ENCODE measurements at places on chromosomes 5 and 9.

DNA sequence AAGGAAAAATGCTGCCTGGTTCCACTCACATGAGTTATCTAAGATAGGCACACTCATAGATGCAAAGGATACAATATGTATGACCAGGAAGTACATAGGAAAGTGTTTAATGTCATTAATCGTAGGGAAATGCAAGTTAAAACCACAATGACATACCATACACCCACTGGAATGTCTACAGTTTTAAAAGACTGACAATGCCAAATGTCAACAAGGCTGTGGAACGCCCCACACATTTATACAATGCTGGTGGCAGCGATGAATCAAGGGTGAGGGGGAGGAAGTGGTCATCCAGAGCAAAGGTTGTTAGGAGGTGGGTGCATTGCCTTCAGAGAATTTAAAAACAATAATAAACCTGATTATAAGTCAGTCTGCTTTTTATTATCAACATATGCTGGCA lies 437.8 kb downstream of the ARHGEF28 start:
- no peak for DNase-seq

GRCh38 chr5:89480406-89481007 lies 597.5 kb upstream of the MEF2C start:
- no peak for DNase-seq

DNA sequence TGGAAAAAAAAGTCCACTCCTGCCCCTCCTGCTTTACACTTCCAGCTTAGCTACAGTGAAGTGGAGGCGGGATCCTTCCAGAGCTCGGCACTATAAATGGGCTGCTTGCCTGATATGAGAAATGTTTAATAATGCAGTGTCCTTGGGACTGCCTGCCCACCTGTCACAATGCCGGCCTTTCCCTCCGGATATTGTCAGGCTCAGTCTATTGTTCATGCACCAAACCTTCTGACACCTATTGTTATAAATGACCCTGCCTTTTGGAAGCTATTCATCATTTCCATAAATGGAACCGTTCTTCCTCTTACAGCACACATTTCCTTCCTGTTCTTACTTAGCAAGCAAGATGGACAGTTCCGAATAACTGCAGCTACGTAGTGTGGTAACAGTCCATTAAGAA lies 146.3 kb downstream of the DMAC1 start:
- no peak for DNase-seq

DNA sequence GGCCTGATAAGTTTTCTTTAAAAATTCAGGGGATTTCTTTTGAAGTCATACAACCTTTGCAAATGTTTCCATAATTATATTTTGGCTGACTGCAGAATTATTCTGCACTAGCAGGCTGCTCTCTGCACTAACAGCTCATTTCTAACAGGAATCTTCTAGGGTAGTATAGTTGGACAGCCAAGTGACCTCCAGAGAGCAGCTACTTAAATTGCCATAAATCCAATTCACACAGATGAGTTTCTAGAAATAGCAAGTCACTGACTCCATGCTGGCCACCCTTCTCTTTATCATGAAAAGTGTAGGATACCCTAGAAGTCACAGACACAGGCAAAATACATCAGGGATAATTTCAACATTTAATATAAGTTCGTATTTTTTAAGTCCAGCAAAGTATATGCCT lies 110.9 kb upstream of the TARS1 start:
- no peak for DNase-seq

- no peak for DNase-seq
These were observed 285.7 kb downstream of the DNAH5 start for GRCh38 chr5:13658761-13659160.

DNA sequence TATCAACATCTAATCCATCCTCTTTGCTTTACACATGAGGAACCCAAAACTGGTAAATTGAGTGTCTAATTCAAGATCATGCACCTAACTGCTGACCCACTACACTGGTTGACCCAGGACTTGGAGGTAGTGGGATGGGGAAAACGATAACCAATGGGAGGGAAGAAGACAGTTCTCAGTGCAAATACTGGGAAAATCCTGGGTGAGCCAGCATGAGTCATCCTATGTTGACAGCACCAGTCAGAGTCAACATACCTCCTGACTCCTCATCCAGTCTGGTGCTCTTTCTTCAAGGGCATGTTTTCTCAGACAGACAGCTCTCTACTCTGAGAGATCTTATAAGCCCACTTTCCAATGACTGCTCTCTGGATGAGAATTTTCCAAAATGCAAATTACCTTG lies 232.8 kb upstream of the PTGER4 start:
- DNase-seq = no peak

GRCh38 chr9:32864971-32865370 lies 81.6 kb downstream of the TMEM215 start:
- no peak for DNase-seq

DNA sequence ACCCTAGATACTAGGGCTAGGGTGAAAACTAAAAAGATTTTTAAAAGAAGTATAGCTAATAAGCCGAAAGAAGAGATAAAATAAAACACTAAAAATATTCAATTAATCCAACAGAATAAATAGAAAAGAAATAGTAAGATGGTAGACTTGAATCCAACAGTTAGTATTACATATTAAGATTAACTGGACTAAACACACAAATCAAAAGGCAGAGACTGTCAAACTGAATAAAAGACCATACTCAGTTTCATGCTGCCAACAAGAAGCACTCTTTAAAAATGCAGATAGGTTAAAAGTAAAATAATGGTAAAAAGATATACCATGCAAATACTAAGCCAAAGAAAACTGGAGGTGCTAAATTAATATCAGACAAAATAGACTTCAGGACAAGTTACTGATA lies 65.0 kb downstream of the TTLL11 start:
- no peak for DNase-seq

DNA sequence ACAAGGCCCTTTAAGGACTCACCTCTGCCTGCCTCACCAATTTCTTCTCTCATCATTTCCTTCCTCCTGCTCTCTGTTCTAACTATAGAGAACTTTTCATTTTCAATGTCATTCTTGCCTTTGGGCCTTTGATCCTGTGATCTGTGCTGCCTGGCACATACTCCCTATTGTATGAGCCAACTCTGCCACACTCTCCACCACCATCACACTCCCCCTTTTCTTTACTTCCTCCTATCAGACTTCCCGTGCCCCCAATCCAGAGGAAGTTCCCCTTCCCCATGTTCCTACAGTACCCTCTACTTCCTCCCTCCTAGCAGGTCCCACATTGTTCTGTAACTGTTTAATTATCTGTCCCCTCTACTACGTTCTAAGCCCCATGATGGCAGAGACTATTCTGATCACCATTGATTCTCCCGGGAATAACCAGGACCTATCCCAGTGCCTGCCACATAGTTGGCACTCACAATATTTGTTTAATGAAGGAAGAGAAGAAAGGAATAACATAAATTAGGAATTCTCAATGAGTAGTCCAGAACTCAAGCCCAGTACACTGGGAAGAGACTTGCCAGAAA lies 27.5 kb downstream of the ADAM19 start:
- DNase-seq = no peak

DNA sequence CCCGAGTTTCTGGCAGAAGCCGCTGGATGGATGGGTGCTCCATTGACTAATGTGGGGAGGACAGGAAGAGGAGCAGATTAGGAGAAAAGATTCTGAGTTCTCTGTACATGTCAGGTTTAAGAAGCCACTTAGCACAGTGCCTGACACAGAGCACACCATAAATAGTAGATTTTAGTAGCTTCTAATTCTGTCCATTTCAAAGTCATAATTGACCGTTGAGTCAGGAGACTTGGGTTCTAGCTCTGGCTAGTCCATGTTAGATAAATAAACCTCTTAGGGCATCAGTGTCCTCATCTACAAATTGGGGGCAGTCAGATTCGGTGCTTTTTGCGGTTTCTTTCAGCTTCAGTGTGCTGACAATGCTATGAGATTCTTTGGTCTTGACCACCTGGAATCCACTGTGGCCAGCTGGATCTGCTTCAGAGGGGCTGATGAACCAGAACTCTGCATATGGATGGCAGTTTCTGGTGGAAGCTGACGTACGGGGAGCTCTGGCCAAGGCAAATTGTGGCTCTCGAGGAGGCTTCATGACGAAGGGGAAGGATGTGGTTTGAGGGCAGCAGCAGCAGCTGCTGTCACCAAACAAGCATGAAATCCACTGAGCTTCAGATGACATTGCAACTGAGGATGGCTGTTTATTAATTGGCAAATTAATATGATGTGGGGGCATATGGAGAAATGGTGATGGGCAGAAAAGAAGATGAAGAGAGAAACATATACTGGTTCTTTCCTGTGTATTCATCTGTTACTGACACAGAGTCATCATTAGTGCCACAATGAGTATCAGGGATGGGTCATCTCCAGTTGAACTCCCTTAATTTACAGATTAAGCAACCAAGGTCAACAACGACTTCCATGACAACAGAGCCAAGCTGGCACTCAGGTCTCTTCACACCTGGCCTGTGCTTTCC lies 134.4 kb downstream of the AOPEP start:
- DNase-seq = peak; percentile 79

DNA sequence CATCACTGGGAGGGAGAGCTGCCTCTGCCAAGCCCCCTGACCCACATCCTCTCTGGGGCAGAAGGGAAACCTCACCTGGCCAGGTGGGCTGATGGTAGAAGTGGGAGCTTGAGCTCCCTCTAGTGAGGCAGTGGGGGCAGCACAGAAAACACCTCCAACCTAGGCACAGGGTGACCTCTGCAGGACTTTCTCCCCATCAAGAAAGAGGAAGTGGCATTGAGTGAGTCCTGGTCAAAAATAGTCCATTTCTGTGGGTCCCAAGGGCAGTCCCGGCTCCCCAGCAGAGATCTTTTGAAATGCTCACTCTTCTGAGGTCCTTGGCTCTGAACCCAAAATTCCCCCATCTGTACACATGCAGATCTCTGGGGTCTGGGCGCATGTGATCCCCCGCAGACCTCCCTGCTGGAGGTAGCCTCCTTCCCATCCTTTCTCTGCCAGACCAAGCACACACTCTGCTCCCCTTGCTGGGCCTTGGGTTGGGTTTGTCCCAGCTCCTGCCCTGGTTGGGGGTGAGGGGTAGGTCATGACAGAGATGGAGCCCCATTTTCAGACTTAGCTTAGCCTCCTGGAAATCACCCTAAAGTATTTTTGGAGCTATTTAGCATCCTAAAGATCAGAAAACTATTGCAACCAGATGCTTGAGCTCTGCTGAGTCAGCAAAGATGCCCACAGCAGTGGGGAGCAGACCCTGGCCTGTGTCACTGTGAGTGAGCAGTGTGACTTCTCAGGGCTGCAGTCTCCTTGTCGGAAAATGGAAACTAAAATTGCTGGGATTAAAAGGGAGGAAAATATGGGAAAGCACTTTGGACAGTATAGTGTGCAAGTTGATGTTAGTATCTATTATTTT lies 41.6 kb upstream of the LCP2 start:
- peak; percentile 81 for DNase-seq

GRCh38 chr9:20559231-20559890 lies 62.9 kb downstream of the MLLT3 start:
- no peak for DNase-seq

- no peak for DNase-seq
These were observed 148.8 kb downstream of the IRX2 start for GRCh38 chr5:2602451-2603271.

DNA sequence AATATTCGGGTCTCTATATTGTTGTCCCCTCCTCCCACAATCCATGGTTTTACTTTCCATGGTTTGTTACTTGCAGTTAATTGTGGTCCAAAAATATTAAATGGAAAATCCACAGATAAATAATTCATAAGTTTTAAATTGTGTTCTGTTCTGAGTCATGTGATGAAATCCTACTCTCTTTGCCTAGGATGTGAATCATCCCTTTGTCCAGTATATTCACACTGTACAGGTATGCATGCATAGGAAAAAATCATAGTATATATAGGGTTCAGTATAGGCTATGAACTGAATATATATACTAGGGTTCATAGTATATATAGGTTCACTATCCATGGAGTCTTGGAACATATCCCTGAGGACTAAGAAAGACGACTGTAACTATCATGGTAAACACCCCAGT lies 19.6 kb downstream of the INSYN2B start:
- DNase-seq = no peak
